Ecto neural progenitor cell (in vitro differentiated cells): ENCODE measurements at places on chromosomes 11 and 22.

DNA sequence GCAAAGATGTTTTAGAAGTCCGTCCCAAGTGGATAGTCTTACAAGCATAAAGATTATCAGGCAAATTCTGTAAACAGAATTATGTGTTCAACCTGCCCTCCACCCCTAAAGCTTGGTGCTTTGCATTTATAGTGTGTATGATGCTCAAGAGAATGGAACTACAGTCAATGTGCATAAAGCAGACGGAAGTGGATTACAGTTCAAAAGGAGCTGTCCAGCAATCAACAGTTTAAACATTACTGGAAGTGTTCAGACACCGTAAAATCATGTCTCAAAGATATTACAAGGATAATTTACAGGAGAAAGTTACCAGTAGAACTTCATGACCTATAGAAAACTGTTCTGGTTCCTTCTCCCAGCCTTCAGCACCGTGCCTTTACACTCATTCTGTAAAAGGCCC lies 1.0 kb downstream of the RIC3 start:
- DNase-seq, result no peak

- DNase-seq, result no peak
Observed at GRCh38 chr11:69011624-69012091, 1.4 kb downstream of the MRGPRF start.

DNA sequence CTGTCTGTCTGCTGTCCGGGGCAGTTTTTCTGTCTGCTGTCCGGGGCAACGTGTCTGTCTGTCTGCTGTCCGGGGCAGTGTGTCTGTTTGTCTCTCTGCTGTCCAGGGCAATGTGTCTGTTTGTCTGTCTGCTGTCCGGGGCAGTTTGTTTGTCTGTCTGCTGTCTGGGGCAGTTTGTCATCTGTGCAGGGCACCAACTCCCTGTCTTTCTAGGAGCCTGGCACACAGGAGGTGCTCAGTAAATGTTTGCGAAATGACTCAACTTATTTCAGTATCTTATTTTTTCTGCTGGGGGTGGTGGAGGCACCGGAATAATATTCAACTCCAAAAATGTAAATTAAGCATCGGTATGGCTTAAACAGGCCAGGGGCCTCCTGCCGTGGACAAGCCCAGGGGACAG lies 12.0 kb upstream of the TTLL12 start:
- no peak for DNase-seq

GRCh38 chr11:110374921-110375320 lies 54.8 kb upstream of the FDX1 start:
- DNase-seq, result no peak

GRCh38 chr22:45948081-45948648 lies 28.8 kb downstream of the WNT7B start:
- DNase-seq, result no peak

GRCh38 chr22:37163575-37164504 lies 14.1 kb upstream of the IL2RB start:
- no peak for DNase-seq

DNA sequence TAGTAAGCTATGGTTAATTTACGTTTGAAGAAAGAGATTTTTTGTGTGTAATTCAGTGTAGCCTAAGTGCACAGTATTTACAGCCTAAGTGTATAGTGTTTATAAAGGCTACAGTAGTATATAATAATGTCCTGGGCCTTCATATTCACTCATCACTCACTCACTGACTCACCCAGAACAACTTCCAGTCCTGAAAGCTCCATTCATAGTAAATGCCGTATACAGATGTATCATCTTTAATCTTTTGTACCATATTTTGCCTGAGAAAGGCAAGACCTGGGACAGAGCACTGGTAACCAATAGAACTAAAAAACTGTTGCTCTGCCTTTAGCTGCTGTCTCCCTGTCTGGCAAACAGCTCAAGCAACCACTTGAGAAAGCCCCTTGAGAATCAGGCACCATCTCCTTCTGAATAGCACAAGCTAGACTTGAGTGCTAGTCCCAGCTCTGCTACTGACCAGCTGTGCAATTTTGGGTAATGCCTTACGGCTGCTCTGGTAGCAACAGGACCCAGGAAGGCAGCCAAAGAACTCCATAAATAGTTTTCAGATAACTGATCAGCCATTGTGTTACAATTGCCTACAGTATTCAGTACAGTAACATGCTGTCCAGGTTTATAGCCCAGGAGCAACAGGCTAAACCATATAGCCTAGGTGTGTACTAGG lies 131.3 kb downstream of the KCNC1 start:
- DNase-seq, result no peak

DNA sequence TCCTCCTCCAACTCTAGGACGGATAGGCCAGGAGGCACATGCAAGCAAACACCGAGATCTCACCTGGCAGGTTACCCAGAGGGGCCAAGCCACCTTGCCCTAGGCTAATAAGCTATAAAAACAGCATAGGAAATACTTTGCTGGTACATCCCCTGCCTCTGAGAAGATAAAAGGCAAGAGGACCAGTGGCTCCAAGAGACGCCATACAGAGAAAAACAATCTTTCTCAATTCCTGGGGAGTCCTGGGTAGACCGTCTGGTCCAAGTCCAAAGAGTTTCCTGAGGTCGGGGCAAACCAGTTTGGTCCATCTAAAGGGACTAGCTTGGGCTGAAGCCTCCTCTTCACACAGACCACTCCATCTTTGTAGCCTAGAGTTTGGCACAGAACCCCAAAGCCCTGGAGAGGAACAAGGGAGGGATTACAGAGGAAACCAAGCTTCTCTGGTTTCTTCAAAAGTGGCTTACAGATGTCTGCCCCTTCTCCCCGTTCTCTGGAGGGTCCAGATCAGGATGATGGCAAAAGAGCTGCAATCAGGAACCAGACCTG lies 40.4 kb downstream of the NUMA1 start:
- no peak for DNase-seq

- DNase-seq, result no peak
Observed at GRCh38 chr11:66958956-66959274, 732 bp upstream of the PC start.
